ENCODE measurements at places on chromosomes 13 and 19.
A peak's percentile ranks its signal among the peaks of the same experiment; 100 is the strongest.

GRCh38 chr19:6362351-6362801 lies 1.0 kb downstream of the CLPP start:
- DNase-seq, result no peak

GRCh38 chr13:31794452-31794851 lies 55.1 kb downstream of the RXFP2 start:
- DNase-seq, result no peak

- DNase-seq, result no peak
Measured at GRCh38 chr13:50224534-50224933, 209.3 kb downstream of the KCNRG start.

GRCh38 chr13:80262051-80262695 lies 78.8 kb downstream of the SPRY2 start:
- no peak for DNase-seq

DNA sequence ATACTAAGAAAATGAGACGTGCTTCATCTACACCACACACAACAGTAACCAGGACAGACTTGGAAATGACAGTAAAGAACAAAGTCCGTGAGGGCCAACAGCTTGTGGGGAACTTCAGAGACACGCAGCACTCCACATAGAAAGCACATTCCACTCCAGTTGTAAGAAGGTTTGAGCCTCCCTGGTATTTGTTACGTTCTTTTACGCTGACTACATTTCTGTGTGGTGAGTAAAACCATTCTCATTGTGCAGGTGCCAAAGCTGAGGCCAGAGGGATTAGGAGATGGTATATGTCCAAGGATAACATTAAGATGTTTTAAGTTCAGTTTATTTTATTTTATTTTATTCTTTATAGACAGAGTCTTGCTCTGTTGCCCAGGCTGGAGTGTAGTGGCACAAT lies 1189.9 kb downstream of the UQCRFS1 start:
- no peak for DNase-seq

GRCh38 chr13:111555903-111556302 lies 235.5 kb downstream of the TEX29 start:
- DNase-seq, result no peak

GRCh38 chr13:21639561-21639960 lies 31.3 kb upstream of the FGF9 start:
- DNase-seq, result no peak

GRCh38 chr19:10262771-10263170 lies 8.1 kb upstream of the ICAM1 start:
- DNase-seq, result no peak

GRCh38 chr19:6473647-6474046 lies 7.9 kb downstream of the DENND1C start:
- DNase-seq, result no peak

DNA sequence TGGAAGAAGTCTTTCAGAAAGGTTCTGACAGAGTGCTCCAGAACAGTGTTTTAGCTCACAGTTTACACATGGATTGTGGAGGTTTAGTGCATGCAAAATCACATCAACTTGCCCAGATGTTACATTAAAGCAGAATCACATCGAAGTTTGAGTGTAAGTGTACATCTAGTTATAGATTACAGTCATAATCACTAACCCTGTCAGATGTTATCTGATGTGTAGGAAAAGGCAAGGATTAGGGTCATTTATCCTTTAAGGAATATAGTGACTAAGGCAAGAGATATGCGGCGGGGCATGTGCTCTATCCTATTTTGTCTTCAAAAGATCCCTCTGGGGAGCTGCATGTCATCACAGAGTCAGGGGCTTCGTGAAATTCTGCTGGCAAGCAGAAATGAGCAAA lies 66.9 kb downstream of the CYSLTR2 start:
- no peak for DNase-seq

DNA sequence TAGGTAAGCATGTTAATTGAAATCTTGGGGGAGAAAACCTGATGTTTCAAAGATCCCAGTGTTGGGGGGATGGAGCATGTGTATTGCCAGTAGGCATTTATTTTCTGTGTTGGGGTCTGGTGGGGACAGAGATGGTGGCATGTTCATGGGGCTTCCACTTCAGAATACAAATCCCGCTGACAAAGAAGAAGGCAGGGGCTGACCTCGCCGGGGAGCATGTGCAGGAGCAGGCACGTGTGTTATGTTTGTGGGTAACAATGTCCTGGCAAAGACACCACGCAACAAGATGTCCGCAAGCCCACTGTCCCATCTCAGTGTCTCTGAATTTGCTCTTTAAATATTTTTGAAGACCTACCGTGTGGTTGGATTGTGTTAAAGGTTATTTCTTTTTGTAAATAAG lies 164.5 kb downstream of the TEX29 start:
- DNase-seq, result no peak

GRCh38 chr19:21680671-21681070 lies 86.7 kb downstream of the ZNF100 start:
- no peak for DNase-seq

DNA sequence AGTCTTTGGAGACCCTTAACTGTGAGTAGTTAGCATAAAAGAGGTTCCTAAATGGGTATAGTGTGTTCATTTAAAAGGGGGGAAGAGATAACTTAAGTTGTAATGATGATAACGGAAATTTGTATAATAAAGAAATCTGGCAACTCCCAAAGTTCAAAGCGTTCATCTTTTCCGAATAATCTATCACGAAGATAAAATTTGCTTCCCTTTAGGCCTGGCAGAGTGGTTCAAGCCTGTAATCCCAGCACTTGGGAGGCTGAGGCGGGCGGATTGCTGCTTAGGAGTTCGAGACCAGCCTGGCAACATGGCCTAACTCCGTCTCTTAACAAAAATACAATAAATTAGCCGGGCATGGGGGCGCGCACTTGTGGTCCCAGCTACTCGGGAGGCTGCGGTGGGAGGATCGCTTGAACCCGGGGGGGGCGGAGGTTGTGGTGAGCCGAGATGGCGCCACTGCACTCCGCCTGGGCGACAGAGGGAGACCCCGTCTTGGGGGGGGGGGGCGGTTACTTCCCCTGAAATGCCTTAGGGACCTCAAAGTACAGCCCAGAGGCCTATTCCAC lies 934 bp downstream of the N4BP2L2 start:
- DNase-seq, result no peak

DNA sequence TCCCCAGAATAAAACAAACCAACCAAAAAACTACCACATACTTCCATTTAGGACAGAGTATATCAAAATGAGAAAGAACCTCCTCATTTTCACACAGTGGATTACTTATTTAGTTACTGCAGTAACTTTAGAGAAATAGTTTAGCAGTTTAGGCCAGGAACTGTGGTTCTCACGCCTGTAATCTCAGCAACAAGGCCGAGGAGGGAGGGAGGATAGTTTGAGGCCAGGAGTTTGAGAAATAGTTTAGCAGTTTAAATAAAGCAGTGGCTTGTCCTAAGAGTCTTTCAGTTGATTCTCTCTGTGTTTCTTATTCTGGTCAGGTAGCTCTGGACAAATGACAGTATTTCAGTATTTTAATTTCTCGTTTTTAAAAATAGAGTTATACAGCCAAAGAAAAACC lies 9.4 kb downstream of the HMGB1 start:
- DNase-seq, result no peak

DNA sequence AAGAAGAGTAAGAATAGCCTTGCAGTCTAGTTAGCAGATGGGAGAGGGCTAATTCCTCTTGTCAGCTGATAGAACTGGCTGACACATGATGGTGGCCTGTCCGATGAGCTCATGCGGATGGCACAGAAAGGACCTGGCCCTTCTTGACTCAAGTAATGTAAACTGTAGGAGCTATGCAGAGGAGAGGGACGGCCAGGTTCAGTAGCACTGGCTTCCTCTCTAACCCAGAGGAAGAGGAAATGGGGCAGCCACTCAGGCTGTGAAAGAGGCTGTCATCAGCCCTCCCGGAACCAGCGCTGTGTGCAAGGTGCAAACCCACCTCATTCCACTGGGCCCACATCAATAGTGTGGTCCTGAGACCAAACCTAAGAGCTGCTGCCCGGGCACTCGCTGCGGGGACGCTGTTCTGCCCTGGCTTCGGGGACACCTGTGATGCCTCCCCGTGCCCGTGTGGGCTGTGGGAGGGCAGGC lies 30.8 kb upstream of the USE1 start:
- DNase-seq, result no peak

GRCh38 chr13:41995946-41996345 lies 35.0 kb upstream of the VWA8 start:
- DNase-seq, result no peak

GRCh38 chr13:73671011-73671410 lies 463.2 kb downstream of the KLF12 start:
- no peak for DNase-seq

- peak; percentile 38 for DNase-seq
Measured at GRCh38 chr13:30607908-30608307, 9.8 kb upstream of the USPL1 start.

DNA sequence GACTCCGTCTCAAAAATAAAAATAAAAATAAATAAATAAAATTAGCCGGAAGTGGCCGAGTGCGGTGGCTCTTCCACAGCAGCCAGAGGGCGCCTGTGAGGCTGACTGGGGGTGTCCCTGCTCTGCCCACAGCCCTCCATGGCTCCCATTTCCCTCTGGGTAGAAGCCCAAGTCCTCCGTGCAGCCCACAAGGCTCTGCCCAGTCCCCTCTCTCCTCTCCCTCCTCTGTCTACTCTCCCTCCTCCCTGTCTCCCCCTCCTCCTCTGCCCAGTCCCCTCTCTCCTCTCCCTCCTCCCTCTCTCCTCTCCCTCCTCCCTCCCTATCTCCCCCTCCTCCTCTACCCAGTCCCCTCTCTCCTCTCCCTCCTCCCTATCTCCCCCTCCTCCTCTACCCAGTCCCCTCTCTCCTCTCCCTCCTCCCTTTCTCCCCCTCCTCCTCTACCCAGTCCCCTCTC lies 20.4 kb downstream of the MISP start:
- no peak for DNase-seq

DNA sequence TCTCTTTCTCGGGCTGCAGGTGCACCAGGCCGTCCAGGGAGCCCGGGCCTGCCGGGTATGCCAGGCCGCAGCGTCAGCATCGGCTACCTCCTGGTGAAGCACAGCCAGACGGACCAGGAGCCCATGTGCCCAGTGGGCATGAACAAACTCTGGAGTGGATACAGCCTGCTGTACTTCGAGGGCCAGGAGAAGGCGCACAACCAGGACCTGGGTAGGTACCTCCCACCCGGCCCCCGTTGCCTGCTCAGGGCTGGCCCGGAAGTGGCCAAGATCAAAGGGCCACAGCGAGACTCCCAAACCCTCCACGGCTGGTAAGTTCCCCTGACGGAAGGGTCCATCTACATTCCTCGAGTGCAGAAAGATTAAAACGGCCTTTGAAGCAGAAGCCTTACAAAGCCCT lies 55.1 kb downstream of the RAB20 start:
- DNase-seq, result no peak

GRCh38 chr13:92315265-92315664 lies 911.3 kb upstream of the GPC6 start:
- no peak for DNase-seq

- no peak for DNase-seq
Measured at GRCh38 chr13:26988059-26988769, 183.4 kb downstream of the USP12 start.

DNA sequence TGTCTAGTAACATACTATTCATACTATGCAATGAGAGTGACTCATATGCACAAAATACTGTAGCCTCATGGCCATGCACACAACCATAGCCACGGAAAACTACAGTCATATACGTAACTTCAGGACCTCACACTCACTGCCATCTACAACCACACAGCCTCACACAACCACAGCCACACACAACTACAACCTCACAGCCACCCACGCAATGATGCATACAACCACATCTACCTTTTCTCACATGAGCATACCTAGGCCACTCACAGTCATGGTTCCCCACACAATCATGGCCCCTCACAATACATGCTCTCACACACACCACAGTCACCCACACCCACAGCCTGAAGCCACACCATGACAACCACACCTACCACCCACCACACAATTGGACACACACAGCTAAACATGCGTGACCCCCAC lies 8.7 kb upstream of the TNFSF14 start:
- no peak for DNase-seq

DNA sequence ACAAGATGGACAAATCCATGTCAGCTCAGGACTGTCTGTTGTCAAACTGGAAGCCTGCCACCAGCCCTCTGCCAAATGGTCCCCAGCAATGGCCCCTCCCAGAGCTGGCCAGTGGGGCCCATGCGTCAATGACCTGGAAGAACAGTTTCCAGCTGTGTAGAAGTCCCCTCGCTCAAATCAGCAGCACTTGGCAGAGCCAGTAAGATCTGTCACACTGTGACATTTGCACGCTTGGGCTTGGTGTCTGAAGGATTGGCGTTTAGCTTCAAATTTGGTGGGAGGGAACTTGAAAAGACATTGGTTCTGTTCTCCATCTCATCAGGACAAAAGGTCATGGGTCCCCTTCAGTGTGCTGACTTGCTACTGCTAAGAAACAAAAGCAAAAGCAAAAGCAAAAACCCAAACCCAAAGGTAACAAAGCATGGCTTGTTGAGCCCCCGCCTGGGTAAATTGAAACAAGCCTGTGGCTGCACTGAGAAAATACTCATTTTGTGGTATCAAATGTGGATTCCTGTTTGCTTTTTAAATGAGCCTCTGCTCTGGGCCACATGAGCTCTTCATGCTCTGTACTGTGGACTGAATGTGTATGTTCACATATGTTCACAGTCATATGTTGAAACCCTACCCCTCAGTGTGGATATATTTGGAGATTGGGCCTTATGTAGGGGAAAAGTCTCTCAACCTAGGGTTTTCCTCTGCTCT lies 253.6 kb upstream of the MAB21L1 start:
- no peak for DNase-seq

DNA sequence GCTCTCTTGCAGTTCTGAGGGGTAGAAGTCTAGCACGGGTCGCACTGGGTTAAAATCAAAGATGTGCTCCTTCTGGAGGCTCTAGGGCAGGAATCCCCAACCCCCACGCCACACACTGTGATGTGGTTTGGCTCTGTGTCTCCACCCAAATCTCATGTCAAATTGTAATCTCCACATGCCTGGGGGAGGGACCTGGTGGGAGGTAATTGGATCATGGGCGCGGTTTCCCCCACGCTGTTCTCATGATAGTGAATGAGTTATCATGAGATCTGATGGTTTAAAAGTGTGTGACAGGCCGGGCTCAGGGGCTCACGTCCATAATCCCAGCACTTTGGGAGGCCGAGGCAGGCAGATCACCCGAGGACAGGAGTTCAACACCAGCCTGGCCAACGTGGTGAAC lies 26.6 kb upstream of the CALM3 start:
- DNase-seq, result no peak

DNA sequence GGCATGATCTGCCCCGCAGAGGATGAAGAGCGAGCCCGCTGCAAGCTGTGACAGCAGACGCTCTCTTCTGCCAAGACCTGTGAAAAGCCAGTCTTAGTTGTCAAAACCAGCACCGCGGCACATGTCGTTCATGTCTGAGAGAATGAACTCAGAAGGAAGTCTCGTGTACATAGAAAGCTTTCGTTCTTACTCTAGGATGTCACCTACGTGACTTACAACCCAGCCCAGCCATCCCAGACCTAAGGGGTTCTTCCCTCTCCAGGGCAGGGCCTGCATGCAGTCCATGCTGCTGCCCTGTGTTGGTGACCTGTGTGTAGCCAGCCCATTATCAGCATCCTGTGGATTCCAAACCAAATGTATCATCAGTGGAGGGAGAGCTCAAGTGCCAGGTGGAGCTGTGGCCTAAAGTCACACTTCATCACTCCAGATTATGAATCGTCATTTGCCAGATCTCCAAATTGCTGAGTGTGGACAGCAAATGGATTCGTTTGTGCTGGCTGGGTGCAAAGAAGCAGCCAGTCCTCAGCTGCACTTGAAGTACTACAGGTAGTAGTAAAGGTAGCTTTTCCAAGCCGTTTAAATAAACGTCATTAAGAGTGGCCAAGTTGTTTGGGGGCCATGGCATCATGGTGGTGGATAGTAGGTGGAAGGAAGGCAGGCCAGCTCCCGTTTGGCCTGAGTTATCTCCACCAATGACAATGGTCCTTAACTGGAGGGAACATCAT lies 73.9 kb upstream of the GPR183 start:
- no peak for DNase-seq
